ENCODE measurements at places on chromosomes 4 and X. TPM values are rescaled to one million over a fixed set of nuclear protein-coding genes. Genes with fewer than 3 reads are reported as not detected.

GRCh38 chrX:136694431-136695087, 46.6 kb downstream of the CD40LG start:
- peak; percentile 28 for DNase-seq

DNA sequence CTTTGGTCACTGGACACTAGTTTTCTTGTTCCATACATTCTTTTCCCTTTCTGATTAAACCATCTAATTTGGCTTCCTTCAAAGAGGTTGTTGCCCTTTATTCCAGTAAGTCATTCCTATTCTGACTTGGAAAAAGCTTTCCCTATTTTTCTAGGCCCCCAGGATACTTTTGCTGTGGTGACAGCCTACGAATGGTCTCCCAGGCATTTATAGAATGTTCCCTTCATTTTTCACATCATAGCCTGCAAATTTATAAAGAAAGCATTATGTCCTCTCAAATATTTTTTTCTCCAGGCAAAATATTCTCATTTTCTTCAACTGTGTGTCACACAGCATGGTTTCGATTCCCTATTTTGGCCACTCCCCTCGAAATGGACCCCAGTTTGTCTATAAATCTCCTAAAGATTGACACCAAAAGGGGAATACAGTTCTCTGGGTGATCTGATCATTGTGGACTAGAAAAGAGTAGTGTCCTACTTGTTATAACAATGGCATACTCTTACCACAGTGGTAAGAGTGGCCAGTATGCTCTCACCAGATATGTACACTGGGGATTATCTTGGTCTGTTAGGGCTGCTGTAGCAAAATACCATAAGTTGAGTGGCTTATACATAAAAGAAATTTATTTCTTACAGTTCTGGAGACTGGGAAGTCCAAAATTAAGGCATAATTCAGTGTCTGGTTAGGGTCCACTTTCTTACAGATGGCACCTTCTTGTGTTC, 41.5 kb upstream of the BMP2K start:
- no peak for DNase-seq

DNA sequence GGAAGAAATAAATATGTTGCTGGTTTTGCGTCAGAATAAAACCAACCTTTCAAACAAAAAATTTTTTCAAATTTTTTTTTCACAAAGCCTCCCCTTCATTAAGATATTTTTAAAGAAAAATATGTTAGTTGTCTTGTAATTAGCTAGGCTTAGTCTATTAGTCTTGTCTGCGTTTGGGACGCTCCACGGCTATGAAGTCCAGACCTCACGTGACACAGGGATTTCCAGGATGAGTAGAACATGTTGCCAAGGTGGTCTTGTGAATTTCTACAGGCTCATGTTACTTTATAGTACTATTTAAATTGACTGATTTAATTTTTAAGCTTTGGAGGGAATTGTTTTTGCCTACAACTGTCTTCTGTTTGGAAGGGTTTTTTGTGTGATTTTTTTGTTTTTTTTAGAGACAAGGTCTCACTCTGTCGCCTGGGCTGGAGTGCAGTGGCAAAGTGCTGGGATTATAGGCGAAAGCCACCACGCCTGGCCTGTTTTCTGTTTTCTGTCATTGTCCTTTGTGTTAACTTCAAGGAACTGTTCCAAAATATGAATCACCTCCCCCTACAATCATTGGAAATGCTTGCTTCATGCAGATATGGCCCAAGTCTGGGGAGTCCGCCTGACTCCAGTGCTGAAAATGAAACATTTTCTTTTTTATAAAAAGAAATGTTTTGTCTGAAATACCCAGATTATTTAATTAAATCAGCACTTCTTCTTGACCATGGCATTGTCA, 26.2 kb downstream of the TMEM144 start:
- DNase-seq: no peak

GRCh38 chrX:40773809-40774208, 38.5 kb upstream of the MED14 start:
- DNase-seq: no peak

GRCh38 chr4:183261953-183262775, 57.9 kb downstream of the CLDN22 start:
- peak; percentile 80 for DNase-seq

DNA sequence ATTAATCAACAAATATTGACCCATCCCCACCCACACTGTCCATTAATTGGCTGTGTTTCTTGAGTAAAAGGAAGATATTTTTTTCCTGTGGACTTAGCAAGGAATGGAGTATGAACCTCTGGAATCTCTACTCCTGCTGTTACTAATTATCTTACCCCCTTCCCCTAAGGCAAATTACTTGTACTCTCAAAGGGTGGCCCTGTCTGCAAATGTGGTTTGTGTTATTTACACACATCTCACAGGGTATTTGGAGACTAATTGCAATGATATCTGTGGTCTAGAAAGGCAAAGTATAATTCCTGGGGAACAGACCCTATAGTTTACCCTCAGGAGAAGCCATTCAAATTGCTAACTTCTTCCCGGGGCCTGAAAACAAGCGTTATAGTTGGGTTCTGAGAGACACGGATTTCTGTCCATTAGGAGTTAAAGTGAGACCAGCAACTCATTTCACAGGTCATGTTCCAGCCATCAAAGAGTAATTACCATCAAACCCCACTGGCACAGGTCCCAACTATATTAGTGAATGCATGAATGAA, 133.0 kb upstream of the RASGEF1B start:
- no peak for DNase-seq

GRCh38 chr4:10108818-10109783, 7.5 kb downstream of the WDR1 start:
- peak; percentile 46 for DNase-seq

DNA sequence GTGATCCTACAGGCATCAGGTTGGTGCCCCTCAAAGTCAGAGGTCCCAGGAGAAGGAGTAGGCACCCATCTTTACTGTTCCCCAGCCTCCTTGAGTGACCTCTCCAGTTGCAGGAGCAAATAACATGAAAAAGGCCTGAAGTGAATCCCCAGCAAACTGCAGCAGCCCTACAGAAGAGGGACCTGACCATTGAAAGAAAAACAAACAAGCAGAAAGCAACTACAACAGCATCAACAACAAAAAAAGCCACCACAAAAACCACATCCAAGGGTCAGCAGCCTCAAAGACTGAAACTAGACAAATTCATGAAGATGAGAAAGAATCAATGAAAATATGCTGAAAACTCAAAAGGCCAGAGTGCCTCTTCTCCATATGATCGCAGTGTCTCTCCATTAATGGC, 128.7 kb downstream of the ANKRD50 start:
- no peak for DNase-seq

DNA sequence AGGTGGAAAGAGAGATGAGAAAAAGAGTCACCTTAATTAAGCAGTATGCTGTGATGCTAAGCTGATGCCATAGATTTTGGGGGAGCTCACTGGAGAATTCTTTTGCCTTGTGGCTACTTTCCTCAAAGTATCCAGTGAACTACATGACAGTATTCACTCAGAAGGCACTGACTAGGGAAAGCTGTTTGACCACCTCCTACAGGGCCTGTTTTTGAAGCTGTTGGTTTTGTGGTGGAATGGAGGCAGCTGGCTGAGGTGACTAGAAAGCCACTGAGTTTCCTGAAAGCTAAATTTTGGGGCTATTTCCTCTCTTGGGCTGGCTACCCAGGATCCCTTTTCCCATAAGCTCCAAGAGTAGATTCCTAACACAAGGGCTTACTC, 124.8 kb upstream of the EOLA2 start:
- no peak for DNase-seq

DNA sequence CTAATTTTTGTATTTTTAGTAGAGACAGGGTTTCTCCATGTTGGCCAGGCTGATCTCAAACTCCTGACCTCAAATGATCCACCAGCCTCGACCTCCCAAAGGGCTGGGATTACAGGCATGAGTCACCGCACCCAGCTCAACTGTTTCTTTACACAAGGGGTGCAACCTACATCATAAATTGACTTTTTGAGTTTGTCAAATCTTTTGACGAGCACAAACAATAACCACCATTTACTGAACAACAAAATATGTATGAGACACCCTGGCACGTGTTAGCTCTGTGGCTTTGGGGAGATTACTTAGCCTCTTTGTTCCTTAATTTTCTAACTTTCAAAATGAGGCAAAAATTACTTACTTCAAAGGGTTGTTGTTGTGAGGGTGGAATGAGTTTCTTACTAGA, 23.5 kb upstream of the SLC34A2 start:
- no peak for DNase-seq

- no peak for DNase-seq
These were observed 58.7 kb downstream of the ANOS1 start for GRCh38 chrX:8673201-8673600.

The CXorf65 gene
- 29.9 TPM for total RNA-seq

The DRP2 gene
- 0.78 TPM for total RNA-seq

The HS6ST2 gene
- total RNA-seq: 0.18 TPM

The PFKFB1 gene
- 0.60 TPM for total RNA-seq

The ARHGEF38 gene
- total RNA-seq: not detected
